ENCODE measurements at places on chromosomes 11 and 22.

DNA sequence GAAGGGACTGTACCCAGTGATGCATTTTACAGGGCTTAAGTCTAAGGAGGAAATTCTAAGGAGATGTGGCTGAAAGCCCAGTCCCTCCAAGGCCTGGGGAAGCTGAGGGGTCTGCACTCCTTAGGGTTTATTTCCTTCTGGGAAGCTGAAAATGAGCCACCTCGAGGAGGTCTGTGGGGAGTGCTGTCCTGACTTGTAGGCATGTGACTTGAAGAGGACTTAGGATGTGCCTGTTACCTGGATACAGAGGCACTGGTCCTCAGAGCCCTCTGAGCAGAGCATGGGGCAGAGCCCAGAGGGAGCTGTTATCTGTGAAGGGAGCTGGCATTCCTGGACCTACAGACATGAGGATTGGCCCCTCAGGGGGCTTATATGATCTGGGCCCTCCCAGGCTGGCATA lies 77.1 kb downstream of the TP53I11 start:
- peak; percentile 39 for DNase-seq

GRCh38 chr11:118098996-118099837 lies 12.5 kb upstream of the SMIM35 start:
- peak; percentile 89 for DNase-seq

DNA sequence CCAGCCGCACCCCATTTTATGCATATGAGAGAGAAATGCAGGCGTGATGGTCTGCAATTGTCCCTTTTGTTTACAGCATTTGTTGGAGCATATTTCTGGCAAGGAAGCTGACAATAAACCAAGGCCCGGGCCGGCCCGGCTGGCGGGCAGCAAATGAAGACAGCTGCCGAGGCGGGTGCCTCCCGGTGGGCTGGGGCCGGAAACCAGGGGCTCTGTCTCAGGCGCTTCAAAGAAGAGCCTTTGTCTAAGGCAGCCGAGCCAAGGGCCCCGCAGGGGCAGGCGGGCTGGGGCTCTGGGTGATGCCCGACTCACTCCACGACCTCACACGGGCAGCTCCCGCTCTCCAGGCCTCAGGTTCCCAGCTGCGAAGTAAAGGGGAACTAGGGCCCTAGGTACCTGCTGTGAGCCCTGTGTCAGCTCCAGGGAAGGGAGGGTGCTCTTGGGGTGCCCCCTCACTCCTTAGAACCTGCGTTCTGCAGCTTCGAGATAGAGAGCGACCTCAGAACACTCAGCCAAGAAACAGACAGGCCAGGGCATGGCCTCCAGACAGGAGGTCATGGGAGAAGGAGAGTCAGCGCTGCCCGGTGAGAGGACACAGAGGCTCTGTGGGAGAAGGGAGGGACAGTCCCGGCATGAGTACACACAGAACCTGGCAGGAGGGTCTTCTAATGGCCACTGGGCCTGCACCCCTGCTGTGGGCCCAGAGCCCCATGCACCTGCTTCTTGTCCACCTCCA lies 2.4 kb downstream of the LINC01488 start:
- DNase-seq, result no peak

DNA sequence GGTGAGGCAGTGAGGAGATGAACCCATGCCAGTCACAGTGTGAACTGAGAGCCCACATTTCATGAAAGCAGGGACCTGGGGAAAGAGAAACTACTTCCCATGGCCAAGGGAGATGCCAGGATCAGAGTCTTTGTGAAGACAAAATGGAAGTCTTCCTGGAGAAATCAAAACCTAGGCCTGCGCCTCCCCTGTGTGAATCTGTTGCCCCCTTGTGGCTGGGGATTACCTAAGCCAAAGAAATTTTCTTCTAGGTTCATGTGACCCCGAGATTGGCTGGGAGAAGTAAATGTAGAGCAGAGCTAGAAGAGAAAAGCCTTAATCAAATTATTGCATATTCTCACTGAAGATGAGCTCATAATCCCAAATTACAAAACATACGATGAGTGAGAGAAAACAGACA lies 1075.3 kb downstream of the TBC1D22A start:
- peak; percentile 15 for DNase-seq

- no peak for DNase-seq
Observed at GRCh38 chr11:97684486-97685439, 1295.0 kb downstream of the JRKL start.
